ENCODE measurements at places on chromosomes 12 and 14.

GRCh38 chr12:49582201-49582600 lies 14.3 kb upstream of the MCRS1 start:
- DNase-seq = no peak

DNA sequence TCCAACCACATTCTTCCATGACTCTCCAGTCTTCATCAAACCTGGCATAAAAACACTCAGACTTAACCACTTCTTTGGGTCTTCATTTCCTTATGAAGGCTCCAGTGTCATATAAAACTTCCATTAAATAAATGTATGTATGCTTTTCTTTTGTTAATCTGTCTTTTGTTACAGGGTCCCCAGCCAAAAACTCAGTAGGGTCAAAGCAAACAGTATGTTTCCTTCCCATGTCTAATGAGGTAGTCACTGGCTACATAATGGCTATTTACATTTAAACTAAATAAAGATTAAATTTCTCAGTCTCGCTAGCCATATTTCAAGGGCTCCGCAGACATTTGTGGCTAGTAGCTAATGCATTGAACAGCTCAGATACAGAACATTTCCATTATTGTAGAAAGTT lies 40.1 kb upstream of the STAB2 start:
- DNase-seq = no peak

DNA sequence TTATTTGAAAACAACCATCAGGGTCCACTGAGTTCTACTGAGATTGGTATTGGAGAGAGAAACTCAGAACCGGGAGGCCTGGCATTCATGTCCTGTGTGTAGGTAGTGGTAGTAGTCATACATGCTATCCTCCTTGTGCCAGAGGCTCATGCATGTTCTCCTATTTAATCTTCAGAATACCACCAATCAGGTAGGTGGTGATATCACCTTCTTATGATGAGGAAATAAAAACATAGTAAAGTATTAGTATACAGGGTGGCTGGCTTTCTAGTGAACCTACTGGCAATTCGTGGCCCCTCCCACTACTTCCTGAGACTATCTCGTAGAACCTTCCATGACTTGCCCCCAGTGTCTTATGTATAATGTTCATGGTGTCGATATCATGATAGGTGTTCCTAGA lies 40.5 kb upstream of the EID3 start:
- DNase-seq = no peak

DNA sequence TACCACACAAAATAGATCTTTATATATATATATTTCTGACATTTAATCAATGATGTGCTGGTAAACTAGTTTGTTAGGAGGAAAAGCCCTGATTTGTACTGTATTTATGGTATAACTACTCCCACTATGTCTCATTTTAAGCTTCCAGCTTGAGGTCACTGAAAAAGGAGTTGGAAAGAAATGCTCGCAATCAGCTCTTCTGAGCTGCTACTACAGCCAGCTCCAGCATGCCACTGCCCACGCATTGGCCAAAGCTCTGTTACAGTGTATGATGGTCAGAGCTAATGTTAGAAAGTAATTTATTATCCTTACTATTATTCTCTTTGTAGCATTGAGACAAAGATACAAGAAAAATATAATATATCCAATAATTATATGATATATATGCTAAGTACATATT lies 55.0 kb upstream of the PCED1B start:
- no peak for DNase-seq

DNA sequence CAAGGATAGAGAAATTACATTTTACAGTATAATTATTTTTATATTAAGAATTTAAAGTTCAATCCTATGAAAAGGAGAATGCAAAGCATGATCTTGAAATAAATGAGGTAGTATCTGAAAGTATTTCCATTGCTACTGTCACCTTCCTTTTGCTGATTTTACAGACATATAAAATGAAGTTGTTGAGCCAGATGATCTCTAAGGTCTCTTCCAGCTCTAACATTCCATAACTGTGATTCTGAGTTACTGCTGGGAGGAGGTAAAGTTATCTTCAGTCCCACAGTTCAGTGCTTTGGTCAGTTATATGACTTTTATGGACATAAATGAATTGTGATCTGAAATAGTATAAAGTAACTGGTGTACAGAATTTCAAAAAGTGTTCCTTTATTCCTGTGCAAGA lies 52.8 kb downstream of the SLC38A6 start:
- DNase-seq = peak; percentile 48

- DNase-seq = peak; percentile 57
Measured at GRCh38 chr14:51430633-51431032, 190.6 kb downstream of the TMX1 start.

DNA sequence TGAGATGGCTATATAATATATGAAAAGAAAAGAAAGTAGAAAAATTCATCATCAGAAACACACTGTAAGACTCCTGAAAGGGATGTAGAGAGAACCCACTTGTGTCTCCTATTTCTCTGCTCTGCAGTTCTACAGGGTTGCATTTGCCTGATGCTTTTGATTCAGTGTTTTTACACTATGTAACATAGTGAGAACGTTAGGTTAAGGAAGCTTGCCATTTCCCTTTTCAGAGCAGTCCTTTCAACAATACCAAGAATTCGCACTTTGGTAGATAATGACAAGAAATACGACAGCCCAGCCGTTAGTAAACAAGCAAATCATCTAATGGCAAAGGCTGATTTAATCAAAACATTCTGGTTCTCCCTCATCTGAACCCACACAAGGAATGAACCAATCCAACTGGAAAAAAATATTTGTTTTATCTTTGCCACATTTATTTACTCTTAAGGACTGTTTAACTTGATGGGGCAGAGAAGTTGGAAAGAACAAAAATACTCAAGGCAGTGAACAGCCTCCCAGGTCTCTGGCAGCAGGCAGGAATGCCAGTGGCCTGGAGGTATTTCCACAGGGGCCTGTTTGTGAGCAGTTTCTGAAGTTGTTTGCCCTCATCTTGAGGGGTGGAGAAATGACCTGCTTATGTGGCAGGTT lies 30.8 kb upstream of the SOCS2 start:
- no peak for DNase-seq

DNA sequence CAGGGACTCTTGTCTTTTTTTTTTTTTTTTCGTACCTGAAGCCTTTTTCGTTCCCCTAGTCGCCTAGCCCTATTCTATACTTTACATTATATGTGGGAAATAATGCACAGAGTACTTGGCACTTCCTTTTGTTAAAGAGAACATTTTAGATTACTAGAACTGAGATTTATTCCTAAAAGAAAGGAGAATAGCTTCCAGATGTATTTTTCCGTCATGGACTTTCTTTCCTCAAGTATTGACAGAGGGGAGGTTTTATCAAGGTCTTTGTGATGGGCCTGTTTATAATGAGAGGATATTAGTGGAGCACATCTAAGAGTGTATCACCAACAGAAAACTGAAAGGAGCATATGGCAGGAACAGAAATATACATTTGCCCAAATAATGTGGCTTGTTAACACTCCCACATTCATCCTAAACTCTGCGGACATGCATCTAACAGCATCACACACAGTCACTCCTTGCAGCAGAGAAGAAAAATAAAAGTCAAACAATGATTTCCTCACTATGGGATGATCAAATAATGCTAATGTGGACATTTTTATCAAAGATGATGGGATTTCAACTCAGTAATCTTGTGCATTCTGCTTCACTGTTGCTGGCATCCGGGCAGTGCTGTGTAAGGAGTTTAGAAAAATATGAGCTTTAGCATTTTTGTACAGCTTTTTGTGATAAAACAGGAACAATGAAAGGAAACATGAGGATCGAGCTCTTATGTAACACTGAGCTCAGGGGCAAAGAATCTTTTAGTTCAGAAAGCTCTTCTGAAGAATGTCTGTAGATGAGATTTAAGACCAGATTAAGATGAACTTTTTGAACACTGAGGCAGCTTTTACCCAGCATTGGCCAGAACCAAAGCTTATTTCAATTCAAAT lies 183.1 kb downstream of the EGLN3 start:
- peak; percentile 57 for DNase-seq

Measured in fibroblast of skin of right biceps (primary cell).